D721Med (cell line): ENCODE measurements at places on chromosomes 6 and 20.

DNA sequence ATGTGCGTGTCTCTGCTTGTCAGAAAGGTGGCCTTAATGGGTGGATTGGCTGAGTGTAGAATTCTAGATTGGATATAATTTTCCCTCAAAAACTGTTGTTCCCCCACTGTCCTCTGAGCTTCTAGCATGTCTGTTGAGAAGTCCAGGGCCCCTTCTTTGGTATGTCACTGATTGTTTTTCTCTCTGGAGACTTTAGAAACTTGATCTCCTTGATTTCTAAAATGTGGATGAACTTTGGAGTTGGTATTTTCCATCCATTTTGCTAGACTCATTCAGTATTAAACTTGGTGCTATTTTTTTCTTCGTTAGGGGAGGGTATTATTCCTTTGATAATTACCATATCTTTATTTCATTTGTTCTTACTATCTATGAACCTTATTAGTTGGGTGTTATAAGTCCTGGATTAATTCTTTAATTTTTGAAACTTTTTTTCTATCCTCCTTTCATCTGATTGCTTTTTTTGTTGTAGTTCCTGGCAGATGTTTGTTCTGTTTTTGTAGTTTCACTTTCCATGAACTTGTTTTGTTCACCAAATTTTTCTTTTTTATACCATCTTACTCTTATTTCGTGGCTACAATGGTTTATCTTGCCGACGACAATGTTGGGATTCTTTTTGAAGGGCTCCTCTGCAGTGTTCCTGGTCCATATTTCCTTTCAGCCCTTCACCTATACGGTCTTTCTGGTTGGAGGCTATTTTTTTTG is 68.4 kb downstream of the ARID1B start:
- no peak for DNase-seq

GRCh38 chr20:18986895-18987580 is 173.5 kb downstream of the SCP2D1 start:
- DNase-seq: no peak

- DNase-seq: no peak
Observed at GRCh38 chr6:44202972-44203750, 13.6 kb upstream of the MYMX start.

DNA sequence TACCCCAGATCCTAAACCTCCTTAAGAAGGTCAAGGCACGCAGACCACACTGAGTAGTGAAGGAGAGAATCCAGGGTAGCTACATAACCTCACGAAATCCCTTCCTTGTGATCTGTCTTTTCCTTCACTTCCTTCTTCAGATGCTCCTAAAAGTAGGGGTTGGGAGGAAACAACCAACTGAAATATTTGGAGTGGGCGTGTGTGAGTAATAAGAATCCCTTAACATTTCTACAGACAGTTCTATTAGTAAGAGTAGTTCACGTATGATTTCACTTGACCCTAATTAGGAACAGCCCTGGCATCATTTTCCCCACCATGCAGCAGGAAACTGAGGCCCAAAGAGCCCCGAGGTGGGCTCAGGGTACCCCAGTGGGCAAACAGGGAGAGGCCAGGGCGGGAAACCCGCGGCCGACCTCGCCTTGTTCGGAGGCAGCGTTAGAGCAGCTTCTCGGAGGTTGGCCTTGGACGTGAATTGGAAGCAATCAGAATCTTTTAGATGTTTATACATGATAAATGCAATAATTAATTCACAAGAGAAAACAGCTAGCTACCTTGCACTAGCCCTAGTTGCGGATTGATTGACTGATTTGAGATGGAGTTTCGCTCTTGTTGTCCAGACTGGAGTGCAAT is 859 bp upstream of the RAE1 start:
- DNase-seq: no peak

DNA sequence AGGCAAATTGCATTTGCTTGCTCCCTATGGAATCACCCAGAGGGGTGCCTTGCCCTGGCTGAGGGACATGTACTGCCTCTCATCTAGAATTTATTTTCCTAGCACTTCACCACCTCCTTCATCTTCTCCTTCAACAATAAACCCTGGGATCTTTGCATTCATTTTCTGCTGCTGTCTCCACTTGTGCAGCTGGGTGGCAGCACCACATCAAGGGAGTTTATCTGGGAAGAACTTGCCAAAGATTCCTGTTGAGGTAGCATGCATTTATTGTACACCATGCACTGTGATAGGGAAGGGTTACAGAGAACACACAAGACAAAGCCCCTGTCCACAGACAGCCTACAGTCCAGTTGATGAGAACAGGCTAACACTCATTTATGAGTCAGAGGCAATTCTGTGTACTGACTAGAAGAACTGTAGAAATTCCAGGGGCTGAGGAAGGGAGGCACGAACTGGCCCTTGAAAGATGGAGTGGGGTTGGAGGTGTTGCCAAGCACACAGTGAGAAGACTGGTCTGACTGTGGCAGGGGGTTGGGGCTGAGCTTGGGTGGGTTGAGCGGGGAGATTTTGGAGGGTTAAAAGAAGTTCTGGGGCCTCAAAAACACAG is 17.5 kb downstream of the C20orf173 start:
- DNase-seq: peak; percentile 42

DNA sequence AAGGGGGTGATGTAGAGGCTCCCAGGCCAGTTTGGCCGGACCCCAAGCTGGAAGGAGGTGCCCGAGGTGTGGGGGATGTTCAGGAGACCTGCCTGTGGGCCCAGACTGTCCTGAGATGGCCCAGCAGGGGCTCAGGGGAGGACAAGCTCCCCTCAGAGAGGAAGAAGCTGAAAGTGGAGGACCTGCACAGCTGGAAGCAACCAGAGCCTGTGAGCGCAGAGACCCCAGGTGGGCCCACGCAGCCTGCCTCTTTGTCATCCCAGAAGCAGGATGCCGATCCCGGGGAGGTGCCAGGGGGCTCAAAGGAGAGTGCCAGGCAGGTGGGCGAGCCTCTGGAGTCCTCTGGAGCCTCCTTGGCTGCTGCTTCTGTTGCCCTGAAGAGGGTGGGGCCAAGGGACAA is 29.7 kb downstream of the ZNF831 start:
- DNase-seq: no peak

GRCh38 chr6:113141901-113142300 is 715.2 kb upstream of the MARCKS start:
- DNase-seq: no peak

DNA sequence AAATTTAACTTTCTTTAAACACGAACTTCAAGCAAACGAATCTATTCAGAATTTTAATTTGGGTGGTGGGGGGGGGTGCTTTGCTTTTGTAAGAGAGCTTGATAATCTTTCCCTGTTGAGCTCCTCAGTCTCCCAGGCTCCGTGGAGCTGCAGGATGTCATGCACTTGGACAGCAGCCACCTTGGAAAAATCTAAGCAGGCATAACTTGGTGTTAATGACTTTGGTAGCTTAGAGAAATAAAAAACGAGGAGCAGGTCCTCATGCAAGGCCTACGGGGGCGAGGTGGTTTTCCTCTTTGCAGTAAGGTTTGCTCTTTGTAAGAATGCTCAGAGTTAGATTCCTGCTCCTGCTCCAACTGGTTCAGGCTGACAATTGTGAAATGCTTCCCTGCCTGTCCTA is 102.3 kb downstream of the EDN1 start:
- no peak for DNase-seq

DNA sequence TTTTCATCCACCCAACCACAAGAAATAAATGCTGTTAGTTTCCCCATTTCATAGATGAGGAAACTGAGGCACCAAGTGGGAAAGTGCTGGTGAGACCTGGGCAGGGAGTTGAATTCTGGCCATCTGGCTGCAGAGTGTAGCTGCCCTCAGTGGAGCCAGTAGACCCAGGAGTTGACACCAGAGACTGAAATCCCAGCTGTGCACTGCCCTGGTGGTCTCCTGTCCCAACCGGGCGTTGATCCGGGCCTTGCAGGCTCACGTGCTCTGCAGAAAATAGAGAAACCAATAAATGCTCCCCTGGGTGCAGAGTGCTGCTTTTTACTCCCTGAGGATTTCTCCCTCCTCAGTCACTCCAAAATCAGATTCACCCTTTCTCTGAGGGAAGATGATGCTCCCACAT is 18.4 kb downstream of the HLA-F start:
- no peak for DNase-seq

GRCh38 chr6:161833099-161833860 is 559.4 kb upstream of the AGPAT4 start:
- DNase-seq: no peak

DNA sequence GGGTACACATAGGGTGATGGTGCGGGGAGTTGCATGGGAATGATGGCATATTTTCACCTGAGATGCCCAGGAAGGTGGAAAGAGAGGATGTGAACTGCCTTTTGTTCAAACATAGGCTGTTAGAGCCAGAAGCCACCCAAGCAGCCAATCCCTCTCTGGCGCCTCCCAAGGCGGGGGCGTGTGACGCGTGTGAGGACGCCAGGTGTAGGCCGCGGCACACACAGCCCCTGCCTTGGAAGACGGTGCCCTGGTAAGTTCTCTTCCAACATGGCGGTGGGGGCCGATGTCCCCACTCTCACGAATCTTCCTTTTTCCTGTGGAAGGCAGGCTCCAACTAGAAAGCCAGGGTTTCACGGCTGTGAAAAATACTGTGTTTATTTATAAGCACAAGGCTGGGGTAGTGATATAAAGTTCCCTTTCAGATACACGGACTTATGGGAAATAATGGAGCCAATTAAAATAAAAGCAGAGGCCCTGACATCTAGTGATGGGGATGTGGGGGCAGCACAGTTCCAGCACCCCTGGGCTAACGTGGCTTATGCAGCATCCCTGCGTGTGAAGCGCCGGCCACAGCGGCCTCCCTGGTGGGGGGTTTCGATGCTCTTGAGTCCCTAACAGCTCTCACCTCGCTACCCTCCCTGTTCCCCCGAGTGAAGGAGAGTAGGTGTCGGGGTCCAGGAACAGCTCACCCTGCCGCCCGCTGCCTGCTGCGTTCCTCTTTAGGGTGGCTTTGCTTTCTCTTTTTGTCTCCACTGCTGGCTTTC is 28.3 kb downstream of the CDH4 start:
- DNase-seq: no peak

DNA sequence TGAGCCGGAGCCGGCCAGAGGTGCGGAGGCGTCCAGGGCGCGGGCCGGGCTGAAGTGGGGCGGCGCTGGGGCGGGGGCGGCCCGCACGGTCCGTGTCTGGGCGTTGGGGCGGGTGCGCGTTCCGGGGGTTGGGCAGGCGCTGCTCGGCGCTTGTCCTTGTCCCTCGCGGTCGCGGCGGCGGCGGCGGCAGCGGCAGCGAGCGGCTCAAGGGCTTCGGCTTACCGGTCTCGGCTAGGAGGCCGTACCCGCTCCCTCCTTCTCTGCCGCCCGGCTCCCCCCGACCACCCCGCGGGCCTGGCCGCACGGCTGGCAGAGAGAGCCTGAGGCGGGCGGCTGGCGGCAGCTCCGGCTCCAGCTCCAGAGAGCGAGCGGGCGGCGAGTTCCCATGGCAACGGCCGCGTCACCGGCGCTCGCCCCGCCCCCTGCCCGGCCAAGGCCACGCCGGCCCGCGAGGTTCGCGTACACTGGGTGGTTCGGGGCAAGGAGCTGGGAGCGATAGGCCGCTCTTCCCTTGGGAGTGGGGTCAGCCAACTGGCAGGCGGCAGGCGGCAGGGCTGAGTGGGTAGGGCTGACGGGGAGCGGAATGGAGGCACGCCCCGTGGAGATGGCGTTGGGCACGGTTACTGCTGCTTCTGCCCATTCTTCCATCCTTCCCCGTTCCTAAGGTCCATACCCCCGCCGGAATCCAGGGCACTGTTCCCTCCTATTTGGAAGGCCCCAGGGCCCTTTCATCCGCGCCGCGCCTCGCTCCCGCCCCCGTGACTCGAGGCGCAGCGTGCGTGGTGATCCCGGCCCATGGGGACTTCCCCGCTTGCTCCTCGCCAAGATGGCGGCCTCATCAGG is at the start of gene LRRC73:
Gene LRRC73 (minus strand): TSS at position 363 of the 843 bp plus-strand sequence. CDS start 561 bp downstream, outside the sequence.
- DNase-seq: peak; percentile 54

DNA sequence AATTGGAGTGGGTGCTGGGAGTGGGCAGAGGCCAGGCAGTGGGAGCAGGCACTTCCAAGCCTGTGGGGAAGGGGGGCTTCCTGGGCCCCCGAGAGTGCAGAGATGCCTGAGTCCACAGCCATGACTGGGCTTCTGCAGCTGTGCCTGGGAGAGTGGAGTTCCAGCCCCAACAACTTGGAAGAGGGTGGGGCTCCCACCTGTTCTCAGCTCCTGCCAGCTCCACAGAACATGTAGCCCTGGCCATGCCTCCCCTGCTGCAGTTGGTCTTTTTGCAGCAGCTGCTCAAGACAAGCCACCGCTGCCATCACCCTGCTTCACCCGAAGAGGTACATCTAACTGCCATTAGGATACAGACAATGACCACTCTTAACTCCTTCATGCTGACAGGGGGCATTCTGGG is 1092.3 kb downstream of the KHDRBS2 start:
- DNase-seq: no peak

DNA sequence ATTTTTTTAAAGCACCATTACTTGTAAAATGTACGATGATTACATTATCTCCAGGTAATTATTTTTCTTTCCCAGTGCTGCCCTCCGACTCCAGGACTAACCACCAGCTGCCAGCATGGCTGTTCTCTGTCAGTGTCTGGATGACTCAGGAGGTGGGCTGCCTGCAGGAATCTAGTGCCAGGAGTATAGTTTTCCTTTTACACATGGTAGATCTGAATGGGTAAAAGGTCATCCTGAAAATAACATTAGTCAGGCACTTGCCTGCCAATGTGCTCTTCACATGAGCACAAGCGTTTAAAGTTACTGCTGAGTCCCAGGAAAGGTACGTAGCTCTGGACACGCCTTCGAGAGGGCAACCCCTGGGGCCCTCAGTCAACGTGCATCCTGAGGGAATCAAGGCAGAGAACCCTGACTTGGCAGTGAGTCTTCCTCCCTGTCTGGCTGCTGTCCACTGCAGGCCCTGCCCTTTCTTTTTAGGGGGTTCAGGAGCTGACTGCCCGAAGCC is 2.4 kb downstream of the DYNLT1 start:
- no peak for DNase-seq

- no peak for DNase-seq
Observed at GRCh38 chr6:168022488-168023321, 25.2 kb downstream of the KIF25 start.

GRCh38 chr20:49541733-49542513 is 26.0 kb downstream of the PTGIS start:
- DNase-seq: peak; percentile 53
